ENCODE measurements at places on chromosomes 12 and 14.

GRCh38 chr14:100764471-100765115 is 37.9 kb downstream of the DLK1 start:
- DNase-seq: no peak

DNA sequence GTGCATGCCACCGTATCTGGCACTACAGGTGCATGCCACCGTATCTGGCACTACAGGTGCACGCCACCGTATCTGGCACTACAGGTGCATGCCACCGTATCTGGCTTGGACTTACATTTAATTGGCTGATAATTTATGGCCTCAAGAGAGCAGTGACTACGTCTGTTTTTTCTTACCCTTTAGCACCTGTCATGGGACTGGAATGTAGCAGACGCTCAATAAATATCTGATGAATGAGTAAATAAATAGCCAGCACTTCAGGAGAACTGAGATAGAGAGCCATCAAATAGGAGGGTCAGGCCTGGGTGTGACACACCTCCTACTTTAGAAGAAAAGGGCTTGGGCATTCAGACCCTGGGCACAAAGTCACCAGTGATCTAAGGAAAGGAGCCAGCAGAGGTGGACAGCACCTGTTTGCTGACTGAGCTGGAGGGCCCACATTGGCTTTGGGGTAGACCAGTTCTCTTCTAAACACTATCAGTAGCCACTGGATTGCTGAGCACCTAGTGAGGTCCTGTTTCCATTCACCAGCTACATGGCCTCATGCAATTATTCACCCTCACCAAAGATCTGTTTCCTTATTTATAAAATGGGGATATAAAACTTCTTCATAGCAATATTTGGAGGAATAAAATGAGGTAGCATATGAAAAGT is 50.1 kb downstream of the RFX4 start:
- no peak for DNase-seq

- DNase-seq: no peak
These were observed 164.3 kb downstream of the SLC5A8 start for GRCh38 chr12:101045486-101046464.

DNA sequence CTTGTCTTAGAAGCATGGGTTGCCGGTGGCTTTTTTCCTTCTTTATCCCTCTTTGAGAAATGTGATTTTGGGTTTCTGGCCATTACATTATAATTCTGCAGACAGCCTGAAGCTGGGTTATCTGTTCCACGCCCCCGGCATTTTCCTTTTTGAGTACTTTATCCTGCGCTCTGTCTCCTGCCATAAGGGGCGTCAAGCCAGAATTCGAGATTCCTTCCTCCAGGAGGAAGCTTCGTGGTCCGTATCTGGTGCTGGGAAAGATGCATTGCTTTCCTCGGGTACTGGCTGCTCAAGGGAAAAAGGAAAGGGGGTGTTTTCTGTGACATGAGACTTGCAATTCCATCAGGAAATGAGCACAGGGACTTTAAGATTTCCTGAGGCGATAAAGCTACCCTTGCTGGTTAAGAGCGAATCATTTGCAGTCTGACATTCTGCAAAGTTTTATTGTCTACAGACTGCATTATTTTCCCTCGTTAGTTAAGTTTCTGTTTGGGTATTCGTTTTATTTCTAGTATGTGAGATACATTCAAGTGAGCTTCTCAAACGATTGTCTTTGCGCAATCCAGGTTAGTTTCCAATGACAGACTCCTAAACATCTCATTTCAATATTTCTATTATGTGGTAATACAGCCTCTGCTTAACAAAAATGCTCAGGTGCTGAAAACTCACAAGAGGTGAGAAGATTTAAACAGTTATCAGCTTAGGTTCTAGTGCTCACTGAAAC is 694 bp downstream of the AKAP5 start:
- no peak for DNase-seq

DNA sequence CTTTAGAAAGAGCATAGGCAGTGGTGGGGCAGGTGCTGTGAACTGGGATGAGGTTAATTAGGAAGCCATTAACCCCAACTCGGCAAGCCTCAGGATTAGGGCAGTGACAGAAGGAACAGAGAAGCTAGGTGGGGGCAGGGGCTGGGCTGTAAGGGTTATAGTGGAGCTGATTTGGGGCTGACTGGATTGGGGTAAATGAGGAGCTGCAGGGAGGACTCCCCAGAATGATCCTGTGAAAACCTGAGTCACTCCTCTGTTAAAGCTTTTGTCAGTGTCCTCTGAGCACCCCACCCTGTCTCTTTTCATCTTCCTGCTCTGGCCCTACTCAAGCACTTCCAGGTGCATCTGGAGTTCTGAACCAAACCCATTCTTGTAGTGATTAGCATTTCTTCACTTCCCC is 4.4 kb downstream of the KLC1 start:
- DNase-seq: no peak

- no peak for DNase-seq
These were observed 36.8 kb upstream of the ALG10B start for GRCh38 chr12:38279756-38280155.
